Right hindlimb (tissue), 1 donor: ENCODE measurements at places on chromosomes 5 and 9.

- DNase-seq: no peak
Observed at GRCh38 chr5:154741415-154741814, 13.8 kb upstream of the LARP1 start.

- no peak for DNase-seq
Observed at GRCh38 chr9:76943054-76943453, 37.1 kb upstream of the PRUNE2 start.

- DNase-seq: no peak
Observed at GRCh38 chr9:111004936-111005335, 33.3 kb downstream of the LPAR1 start.

- DNase-seq: no peak
Observed at GRCh38 chr9:94472806-94473360, 82.0 kb upstream of the PCAT7 start.

- no peak for DNase-seq
Observed at GRCh38 chr9:68472119-68472518, 68.6 kb downstream of the TMEM252 start.

DNA sequence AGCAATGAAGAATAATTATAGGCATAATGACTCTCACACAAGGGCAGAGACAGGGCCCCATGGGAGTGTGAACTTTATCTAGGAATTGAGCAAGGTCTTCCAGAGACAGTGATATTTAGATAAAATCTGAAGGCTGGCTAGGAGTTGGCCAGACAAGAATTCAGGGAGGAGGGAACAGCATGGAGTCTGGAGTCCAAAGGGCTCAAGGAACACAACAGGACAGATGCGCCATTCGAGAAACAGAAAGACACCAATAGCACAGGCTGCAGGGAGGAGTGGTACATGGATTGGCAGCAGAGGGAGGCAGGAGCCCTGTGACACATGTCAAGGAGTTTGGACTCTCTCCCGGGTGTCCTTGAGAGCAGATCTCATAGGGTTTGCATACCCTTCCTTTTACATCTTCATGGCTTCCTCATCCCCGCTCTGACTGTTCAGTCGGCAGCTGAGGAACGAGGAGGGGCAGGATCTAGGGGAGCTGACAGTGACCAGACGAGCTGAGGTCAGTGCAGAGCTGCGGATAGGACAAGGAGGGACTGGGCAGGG lies 64.0 kb upstream of the XPA start:
- no peak for DNase-seq

GRCh38 chr5:113090336-113091106 lies 113.9 kb downstream of the DCP2 start:
- no peak for DNase-seq

GRCh38 chr9:2933165-2934095 lies 89.5 kb upstream of the PUM3 start:
- DNase-seq: no peak

DNA sequence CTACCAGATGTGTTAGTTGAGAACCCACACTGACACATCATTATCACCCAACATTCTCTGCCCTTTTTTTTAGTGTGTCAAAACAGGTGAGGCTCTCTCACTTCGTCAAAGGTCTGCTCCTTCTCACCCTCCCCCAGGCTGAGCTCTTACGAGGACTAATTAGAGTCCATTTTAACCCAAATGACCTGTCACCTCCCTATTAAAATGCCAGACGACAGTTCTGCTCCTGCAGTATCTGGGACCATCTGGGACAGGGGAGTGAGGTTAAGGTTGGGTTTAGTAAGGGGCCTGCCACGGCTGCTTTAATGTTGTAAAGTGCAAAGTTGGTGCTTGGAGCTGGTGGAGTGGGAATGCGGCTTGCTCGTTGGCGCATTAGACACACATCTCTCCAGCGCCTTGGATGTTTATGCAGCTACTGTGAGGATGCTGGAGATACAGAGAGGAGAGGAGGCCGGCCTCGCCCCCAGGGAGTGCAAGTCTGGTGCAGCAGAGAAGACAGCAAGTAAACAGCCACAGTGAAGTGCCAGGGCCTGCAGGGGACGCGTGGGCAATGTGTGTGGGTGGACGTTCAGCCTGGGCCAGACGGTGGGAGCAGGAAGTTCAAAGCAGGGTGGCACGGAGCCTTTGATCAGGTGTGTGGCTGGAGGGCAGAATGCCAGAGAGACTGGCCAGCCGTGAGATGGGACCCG lies 96.2 kb downstream of the C9orf50 start:
- no peak for DNase-seq
